ENCODE measurements at places on chromosomes 16 and 17.

GRCh38 chr16:31022544-31023251, 10.7 kb upstream of the STX4 start:
- DNase-seq = no peak

- peak; percentile 68 for DNase-seq
Measured at GRCh38 chr17:49952209-49952911, 16.6 kb upstream of the DLX4 start.

DNA sequence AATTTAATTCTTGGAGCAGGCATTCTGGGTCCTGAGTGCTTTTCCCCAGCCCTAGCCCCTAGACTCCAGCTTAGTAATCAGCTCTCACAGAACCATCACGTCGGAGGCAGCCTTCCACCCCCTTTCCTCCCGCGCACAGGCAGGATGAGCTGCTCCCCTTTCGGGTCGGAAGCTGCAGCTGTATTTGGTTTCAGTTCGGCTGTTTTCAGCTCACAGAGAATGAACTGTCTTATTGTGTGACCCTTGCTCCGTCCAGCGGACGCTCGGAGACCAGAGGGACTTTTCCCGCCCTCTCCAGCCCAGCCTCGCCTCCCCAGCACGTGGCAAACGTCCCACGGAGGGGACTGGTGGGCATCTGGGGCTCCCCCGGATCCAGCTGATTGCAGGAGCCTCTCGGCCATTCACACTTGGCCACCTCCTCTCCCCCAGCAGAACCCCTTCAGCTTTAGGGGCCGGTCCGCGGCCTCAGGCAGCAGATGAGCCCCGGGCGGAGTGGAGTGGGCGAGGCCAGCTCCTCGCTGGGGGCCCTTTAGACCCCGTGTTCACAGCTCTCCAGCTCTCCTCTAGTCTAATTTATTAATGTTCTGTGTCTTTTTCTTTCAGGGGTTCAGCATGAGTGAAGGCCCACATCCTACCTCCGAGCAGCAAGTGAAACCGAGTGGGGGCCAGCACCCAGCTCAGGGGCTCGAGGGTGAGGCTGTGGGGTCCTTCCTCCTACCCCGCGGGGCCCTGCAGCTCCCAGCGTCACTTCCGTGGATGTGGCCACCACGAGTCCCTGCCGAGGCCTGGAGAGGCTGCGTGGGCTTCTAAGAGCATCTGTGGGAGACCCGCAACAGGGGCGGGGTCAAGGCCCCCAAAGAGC, 863 bp upstream of the UTS2R start:
- no peak for DNase-seq

DNA sequence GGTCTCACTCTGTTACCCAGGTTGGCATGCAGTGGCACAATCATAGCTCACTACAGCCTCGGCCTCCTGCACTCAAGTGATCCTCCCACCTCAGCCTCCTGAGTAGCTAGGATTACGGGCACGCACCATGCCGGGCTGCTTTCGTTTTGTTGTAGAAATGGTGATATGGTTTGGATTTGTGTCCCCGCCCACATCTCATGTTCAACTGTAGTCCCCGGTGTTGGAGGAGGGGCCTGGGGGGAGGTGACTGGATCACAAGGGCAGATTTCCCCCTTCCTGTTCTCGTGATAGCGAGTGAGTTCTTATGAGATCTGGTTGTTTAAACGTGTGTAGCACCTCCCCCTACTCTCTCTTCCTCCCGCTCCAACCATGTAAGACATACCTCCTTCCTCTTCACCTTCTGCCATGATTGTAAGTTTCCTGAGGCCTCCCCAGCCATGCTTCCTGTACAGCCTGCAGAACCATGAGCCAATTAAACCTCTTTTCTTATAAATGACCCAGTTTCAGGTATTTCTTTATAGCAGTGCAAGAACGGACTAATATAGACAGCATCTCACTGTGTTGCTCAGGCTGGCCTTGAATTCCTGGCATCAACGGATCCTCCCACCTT, 6.0 kb downstream of the PDZD9 start:
- DNase-seq = no peak

DNA sequence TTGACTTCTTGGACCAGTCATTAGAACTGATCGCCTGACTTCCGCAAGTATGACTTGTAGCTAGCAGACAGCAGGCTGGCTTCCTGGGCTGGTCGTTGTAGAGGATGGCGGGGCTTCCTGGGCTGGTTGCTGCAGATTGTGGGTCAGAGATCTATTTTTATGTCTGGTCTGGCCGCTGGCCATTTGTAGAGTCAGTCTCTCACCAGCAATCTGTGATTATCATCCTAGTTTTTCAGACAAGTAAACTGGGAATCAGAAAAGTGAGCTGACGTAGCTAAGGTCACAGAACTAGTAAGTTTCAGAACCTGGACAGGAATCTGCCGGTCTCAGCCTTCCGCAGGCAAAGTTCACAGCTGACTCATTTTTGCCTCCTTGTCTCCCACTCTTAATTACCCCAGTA, 19.1 kb downstream of the GPR142 start:
- DNase-seq = no peak

GRCh38 chr17:16158714-16159113, 56.6 kb downstream of the NCOR1 start:
- no peak for DNase-seq

- DNase-seq = no peak
Measured at GRCh38 chr17:10870336-10871050, 32.6 kb upstream of the PIRT start.

DNA sequence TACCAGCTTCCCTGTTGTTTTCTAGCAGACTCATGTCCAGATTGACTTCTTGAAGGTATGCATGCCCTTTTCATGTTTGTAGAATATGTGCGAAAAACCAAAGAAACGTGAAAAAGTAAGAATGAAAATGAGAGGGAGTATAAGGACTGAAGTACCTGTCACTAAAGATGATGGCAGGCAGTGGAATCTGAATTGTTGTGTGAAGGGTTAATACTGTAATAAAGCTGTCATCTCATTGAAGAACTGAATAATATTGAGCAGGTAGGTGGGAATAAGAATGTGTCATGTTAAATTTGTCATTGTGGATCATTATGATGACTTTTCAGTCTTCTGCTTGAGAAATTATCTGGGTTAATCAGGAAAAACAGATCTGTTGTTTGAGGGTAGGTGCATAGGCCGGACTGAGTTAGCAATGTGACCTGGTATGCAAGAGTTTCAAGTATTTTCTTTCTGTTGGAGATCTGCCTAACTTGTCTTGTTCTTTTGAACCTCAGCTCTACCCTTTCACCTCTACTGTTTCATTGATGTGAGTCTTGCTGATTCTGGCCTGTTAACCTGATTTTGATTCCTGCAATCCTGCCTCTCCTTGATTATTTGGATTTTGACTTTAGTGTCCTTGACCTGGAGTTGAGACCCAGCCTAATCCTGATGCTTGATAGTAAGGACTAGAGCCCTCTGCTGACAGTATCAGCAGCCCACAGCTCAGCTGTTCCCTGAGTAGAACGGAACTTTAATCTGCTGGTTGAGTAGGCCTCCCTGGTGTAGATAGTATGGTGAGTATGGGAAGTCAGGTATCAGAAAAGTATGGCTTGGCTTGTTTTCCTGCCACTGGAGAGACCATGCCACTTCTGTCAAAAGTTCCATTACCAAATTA, 64.6 kb downstream of the MAP2K4 start:
- DNase-seq = no peak

- no peak for DNase-seq
Measured at GRCh38 chr17:48190871-48191270, 83.3 kb downstream of the SNX11 start.

DNA sequence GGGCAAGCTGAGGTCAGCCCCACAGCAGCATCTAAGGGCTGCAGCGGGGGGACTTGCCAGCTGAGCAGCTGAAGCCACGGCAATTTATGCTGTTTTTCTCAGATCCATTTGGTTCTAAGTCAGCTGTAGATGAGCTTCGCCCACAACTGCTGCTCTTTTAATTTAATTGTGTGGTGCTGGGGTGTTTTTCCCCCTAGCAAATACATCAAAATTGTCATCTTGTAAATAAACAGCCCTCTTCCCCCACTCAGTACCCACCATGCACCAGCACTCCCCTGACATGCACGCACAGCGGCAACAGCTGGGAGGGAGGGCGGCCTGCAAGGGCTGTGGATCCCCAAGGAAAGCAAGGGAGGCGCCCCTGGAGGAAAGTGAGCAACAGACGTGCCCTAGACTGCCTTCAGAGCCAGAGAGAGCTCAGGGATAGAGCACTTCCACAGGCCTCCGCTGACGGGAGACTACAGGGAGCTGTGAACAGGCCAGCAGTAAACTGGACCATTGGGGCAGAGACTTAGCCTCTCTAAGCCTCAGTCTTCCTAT, 149.5 kb downstream of the TMEM132E start:
- no peak for DNase-seq

DNA sequence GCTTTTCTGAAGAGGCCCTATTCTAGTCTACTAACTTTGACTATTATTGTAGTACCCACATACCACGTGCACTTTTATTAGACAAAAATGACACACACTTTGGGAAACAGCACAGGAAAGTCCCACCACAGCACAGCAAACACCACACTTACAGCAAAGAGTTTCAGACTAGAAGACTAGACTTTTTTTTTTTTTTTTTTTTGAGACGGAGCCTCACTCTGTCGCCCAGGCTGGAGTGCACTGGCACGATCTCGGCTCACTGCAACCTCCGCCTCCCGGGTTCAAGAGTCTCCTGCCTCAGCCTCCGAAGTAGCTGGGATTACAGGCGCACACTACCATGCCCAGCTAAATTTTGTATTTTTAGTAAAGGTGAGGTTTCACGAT, 20.1 kb downstream of the YWHAE start:
- DNase-seq = no peak

DNA sequence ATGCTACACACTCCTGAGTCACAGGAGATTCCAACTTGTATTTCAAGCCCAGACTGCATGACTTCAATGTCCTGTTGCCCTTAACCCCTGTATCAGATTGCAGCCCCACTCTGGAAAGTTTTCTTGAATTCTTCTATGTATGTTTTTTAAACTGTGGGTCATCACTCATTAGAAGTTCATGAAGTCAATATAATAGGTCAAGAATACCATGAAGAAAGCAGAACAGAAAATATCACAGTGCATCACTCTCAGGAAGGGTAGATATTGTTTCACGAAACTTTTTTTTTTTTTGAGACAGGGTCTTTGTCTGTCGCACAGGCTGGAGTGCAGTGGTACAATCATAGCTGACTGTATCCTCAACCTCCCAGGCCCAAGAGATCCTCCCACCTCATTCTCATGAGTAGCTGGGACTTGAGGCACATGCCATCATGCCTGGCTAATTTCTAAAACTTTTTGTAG, 20.5 kb downstream of the PRKCB start:
- DNase-seq = no peak

DNA sequence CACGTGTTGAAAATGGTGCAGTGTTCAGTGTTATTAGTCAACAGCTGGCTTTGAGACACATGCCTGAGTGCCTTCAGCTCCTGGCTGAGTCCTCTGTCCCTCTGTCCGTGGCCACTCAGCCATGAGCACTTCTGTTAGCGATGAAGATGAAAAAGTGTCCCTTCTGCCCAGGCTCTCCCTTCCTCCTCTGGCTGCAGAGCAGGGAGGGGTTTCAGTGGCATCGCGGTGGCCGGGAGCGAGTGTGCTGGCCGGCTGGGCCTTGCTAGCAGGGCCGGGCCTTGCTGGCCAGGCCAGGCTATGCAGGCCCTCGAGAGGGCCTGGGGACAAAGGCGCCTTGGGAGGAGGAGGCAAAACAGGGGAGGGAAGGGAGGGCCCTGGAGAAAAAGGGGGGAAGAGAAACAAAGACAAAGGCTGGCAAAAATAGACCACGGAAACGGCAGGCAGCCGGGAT, 47.7 kb downstream of the CMIP start:
- DNase-seq = no peak

- no peak for DNase-seq
Measured at GRCh38 chr17:57723427-57724025, 21.6 kb downstream of the CCDC182 start.

DNA sequence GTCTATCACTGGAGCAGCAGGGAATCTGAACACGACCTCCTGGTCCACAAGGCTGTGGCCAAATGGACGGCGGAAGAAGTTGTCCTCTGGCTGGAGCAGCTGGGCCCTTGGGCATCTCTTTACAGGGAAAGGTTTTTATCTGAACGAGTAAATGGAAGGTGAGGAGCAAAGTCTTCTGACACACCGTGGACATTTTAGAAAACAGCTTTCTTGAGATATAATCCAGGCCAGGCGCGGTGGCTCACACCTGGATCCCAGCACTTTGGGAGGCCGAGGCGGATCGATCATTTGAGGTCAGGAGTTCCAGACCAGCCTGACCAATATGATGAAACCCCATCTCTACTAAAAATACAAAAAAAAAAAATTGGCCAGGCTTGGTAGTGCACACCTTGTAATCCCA, 17.1 kb downstream of the BFAR start:
- no peak for DNase-seq

- DNase-seq = no peak
Measured at GRCh38 chr17:11336290-11336689, 95.3 kb downstream of the SHISA6 start.

- DNase-seq = no peak
Measured at GRCh38 chr16:84999200-84999599, 12.1 kb downstream of the ZDHHC7 start.

GRCh38 chr17:81090361-81091136, 55.6 kb downstream of the BAIAP2 start:
- no peak for DNase-seq

DNA sequence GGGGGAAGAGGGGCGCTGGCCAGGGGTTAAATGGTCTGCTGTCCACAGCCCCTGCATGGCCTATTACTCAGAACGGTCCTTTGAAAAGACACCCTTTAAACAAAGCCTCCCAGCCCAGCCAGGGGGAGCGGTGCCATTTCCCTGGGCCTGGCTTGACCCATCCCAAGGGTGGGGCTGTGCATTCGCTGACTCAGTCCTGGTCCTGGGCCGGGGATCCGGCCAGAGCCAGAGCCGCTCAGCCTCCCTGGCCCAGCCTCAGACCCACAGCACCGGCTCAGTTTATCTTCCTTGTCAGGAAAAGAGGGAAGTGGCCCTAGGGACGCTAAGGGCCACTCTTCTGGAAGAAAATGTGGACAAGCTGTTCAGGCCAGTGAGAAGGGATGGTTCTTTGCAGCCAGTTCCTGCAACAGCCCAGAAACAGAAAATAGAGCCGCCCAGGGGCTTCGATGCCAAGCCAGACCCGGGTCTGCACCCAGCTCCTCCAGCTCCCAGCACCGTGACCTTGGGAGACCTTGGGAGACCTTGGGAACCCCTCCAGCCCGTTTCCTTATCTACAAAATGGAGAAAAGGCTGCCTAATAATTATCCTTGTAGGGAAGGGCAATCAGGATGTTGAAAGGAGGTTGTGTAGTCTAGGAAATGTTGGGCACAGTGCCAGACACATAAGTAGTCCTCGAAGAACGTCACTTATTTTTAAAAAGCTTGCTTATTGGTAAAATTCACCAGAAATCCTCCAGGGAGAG, 82.5 kb downstream of the ZDHHC7 start:
- no peak for DNase-seq
